IPS DF 19.7 (cell line): ENCODE measurements at places on chromosomes 1 and 21.

DNA sequence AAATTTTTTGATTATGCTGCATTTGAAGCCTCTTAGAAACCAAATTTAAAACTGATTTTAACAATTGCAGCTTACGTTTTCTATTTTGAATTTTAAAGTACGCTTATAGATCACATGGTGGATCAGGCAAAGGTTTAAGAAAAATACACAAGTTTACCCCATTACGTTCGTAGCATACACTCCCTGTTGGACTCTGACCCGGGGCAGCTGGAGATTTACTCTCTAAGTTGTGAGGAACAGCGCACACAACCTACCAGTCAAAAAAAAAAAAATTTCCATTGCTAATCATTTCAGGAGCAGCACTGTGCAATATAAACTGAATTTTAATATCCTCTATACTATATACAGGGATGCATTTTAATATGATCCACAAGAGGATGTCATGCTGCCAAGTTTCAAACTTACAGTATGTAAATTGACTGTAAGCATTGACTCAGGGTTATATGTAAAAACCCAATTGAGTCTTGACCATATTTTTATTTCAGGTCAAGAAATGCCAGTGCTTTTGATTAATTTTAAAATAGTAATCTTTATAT lies 20.4 kb downstream of the CSDE1 start:
- DNase-seq = no peak

DNA sequence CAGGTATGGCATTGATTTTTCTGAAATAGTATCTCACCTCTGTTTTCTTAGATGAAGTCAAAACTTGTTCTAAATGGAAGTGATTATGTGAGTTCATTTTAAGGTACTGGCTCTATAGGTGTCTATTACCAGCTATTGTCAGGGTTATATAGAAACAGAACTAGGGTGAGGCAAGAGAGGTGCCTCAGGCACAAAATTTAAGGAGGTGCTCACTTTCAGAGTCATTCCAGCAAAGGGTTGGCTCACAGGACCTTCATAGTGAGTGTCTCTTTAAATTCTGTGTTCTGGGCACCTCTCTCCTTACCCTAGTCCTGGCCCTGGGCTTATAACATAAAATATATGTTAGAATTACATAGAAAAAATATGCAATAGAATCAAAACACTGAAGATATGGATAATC lies 49.3 kb downstream of the KIAA0319L start:
- no peak for DNase-seq

- no peak for DNase-seq
These were observed 300.6 kb downstream of the ZNF326 start for GRCh38 chr1:90295534-90295933.

- no peak for DNase-seq
These were observed 443.2 kb downstream of the CAMTA1 start for GRCh38 chr1:7228252-7228961.

DNA sequence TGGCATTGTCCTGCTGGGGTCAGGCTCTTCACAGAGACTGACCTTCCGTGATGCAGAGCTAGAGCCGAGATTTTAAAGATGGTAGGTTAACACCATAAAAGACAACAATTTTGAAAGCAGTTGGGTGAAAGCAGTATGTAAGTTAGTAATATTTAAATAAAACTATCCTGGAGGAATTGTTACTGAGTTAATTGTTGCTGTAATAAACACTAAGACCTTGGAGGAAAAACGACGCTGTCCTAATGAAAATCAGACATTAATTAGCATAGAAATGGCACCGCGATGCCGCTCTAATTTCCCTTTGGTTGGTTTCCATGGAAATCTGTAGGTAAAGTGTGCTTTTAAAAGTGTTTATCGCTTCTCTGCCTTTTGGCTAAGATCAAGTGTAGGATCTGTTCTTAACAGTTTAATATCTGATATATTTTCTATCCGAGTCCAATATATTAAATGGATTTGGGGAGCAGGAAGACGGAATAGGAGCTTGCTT lies 745 bp upstream of the ANP32E start:
- DNase-seq = no peak

GRCh38 chr1:35844826-35845225 lies 37.0 kb downstream of the AGO4 start:
- no peak for DNase-seq

DNA sequence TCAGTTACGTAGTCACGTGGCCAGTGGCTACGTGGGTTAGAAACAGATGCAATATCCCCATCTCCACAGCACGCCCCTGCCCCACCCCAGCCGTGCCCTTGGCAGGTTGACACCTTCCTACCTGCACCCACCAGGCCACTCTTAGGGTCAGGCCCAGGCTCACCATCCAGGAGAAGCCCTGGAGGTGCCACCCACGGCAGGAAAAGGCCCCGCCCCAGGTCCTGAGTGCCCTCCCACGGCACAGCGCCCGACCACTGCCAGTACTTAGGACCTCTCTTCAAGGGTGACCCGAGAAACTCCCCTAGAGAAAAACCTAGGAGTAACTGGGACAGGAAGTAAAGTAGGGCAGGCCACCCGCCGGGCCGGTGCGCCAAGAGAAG lies 1.5 kb downstream of the C1orf35 start:
- DNase-seq = no peak
